ENCODE measurements at places on chromosomes 3 and 15. TPM values are rescaled to one million over a fixed set of nuclear protein-coding genes. Genes with fewer than 3 reads are reported as not detected.

The CILP gene
- not detected for total RNA-seq

The SLC6A11 gene
- total RNA-seq, result not detected

The IREB2 gene
- 36.2 TPM for total RNA-seq

The HIGD2B gene
- not detected for total RNA-seq

The CCDC54 gene
- total RNA-seq, result not detected

The CLDN18 gene
- total RNA-seq, result not detected

The ECE2 gene
- total RNA-seq, result 0.15 TPM

The HYPK gene
- 31.1 TPM for total RNA-seq

The TTLL13 gene
- not detected for total RNA-seq

The LMOD3 gene
- total RNA-seq, result not detected

The ESYT3 gene
- total RNA-seq, result not detected

The SLC9C1 gene
- total RNA-seq, result not detected

The PPP2R3A gene
- not detected for total RNA-seq

The ANKRD34C gene
- 0.93 TPM for total RNA-seq

DNA sequence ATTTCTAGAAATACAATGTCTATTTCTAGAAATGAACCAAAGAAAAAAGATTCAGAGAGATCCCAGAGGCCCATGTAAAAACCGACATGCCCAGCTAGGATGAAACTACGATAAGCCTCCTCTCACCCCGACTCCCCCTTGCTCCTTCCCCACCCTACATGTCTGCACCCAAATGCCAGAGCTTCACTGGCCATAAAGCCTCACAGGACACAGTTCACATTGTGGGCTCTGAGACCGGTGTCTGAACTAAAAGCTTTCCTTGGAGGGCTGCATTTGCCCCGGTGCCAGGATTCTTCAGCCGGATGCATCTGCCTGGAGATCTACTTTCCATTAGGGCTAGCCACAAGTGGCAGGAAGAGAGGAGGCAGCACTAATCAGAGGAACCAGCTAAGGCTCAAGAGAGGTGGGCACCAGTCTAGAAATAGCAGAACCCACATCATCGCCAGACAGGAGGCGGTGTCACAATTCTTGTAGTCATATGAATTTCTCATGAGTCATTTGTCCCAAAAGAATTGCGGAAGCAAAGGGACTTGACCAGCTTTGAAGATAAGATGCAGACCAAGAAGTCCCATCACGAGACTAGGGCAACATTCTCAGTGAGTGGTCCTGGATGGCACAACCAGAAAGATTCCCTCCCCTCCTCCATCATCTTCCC lies 353.6 kb downstream of the NTRK3 start:
- DNase-seq, result no peak

GRCh38 chr3:171315919-171316318 lies 144.3 kb downstream of the TNIK start:
- DNase-seq, result no peak

DNA sequence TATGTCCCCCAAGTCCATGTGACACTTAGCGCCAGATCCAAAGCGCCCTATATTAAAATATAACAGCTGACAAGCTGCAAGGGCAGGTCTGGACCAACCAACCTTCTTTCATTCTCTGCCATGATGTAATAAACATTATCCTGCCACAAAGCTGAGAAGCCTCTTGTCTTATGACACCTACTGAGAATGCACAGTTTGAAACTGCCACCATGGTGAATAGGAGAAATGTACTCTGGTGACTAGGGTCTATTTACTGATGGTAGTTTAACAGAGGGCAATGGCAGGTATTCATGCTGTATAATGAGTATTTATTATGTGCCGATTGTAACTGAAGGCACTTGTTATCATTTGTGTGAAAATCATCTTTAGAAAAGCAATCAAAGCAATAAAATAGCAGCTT lies 634.0 kb downstream of the OTOL1 start:
- DNase-seq, result no peak

- DNase-seq, result no peak
Measured at GRCh38 chr3:128725547-128726022, 398 bp upstream of the RAB7A start.

DNA sequence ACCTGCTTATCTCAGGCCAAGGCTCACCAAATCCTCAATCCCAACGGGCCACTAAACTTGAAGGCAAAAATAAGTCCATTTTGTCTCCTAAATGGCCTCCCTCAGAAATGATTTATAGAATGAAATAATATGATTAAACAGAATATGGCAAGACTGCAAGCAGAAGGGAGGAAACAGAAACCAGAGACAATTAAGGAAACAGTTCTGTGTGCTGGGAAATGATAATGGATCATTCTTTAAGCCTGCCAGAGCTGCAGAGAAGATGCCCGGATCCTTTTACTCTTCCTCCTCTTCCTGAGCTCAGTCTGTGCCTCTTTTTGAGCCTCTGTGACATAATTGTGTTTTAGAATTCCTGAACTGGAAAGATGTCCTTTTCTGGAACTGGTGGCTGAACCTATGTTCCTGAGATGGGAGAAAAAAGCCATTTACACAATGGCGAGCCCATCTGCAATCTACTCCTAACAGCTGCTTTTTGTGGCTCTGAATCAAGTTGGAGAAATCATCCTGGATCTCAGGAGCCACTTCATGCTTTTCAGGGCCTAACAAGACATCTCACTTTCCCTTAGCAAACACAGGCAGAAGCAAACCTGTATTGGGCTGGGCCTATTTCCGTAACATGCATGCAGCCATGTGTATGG lies 2.8 kb upstream of the ABHD2 start:
- DNase-seq, result no peak

DNA sequence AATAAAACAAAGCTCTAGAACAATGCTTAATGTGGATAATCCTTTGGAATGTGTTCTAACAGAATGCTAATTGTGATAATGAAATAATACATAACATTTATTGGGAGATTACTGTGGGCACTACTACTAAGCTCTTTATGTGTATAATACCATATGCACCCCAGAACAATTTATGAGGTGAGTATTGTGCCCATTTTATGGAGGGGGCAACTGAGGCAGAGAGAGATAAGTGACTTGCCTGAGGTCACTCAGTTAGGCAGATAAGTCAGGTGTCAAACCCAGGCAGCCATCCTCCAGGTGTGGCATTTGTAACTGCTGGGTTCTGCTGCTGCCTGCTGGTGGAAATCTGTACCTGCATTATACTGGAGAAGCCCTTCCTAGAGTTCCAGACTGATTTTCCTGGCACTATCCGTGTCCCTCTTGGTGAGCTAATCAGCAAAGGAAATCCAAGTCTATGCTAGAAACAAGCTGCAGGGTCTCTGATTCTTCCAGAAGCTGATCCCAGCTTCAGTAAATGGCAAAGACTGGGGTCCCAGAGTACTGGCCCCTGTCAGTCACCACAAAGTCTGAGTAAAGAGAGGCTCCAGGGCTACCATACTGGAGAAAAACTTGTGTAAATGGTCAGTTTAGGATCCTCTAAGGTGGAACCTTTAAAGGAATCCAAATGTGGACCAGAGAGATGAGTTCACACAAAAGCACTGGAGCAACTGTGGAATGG lies 22.6 kb upstream of the RBP1 start:
- peak; percentile 71 for DNase-seq

- DNase-seq, result no peak
Measured at GRCh38 chr3:14806641-14807263, 12.0 kb upstream of the FGD5 start.

GRCh38 chr15:28935316-28935715 lies 49.5 kb downstream of the APBA2 start:
- DNase-seq, result peak; percentile 77

GRCh38 chr3:78177780-78178179 lies 1137.9 kb downstream of the ROBO2 start:
- no peak for DNase-seq

- DNase-seq, result no peak
Measured at GRCh38 chr15:57196865-57197264, 179.4 kb upstream of the CGNL1 start.

- no peak for DNase-seq
Measured at GRCh38 chr3:176359211-176359610, 838.1 kb downstream of the TBL1XR1 start.

DNA sequence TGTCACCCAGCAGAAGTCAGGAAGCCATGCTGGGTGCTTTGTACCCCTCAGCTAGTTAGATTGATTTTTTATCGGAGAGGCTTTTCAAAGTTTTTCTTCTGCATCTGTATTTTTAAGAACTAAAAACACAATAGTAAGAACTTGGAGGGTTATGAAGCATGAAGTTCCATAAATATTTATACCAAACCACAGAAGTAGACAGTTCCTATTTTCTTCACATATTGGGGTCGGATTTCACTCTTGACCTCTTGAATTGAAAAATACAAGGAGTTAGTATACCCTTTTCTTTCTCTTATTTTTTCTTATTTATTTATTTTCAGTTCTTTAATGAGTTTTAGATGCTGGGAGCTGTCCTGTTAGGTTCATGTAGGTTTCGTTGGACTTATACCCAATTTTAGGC lies 35.1 kb downstream of the SLC25A26 start:
- DNase-seq, result peak; percentile 51

- DNase-seq, result no peak
Measured at GRCh38 chr3:120276767-120277166, 8.3 kb downstream of the GPR156 start.

GRCh38 chr15:44882499-44882968 lies 74.0 kb upstream of the TERB2 start:
- DNase-seq, result no peak

DNA sequence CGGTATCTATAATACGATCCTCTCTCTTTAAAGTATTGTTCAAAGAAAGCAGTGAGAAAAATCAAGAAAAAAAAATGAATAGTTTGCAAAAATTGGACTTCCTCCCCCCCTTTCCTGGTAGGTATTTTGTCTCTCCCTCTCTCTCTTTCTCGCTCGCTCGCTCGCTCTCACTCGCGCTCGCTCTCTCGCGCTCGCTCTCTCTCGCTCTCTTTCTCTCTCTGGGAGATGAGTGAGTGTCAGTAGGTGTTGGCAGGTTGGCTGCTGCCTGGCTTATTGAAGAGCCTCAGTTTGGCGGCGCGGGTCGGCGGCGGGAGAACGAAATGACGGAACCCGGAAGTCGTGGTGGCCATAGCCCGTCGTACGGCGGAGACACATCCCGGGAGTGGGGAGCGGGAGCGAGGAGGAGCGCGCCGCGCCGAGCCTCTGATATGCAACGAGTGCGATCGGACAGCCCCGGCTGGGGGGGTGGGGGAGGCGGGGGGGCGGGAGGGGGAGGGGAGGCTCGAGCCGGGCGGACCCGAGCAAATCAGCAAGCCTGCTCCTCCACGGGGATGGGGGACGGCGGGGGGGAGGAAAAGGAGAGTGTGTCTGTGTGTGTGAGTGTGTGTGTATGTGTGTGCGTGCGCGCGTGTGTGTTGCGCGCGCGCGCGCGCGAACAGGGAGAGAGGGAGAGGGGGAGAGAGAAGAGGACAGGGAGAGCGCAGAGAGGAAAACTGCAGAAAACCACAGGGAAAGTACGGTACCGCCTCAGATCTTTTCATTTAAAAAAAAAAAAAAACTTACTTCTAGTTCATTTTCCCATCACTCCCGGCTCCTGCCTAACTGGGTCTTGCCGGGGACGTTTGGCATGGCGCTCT lies at the start of gene MEIS2:
MEIS2 (minus strand) TSS at position 441 of the 857 bp plus-strand sequence. CDS start 1,083 bp downstream, outside the sequence.
- DNase-seq, result peak; percentile 94

DNA sequence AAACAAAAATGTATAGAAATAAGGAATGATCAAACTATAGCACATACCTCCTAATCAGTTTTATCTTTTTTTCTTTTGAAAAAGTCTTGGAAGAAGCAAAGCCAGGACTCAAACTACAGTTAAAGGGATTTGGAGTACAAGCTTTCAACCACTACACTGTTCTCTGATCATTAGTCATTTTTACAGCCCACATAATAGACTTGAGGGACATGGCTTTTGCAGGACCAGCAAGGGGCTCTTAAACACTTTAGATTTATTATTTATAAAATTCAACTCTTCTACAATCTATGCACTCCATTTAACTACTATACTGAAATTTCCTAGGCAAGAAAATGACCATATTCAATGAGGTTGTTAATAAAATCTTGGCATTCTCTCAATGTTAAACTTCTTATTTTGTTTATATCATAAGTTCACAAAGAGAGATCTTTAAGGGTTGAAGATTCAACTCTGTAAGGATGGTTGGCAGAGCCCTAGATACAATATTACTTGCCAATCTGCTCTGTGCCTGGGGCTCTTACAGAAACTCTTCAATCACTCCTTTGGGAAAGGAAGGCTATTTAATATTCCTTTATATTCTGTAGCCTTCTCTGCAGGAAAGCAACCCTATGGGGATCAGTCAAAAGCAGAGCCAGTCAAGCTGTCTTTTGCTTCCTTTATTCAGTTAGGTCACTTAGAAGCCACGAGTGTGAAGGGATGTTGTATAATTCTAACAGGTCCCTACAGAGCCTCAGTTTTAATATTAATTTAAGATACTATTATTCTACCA lies 557.7 kb upstream of the SGO1 start:
- DNase-seq, result no peak

- no peak for DNase-seq
Measured at GRCh38 chr3:123093696-123094095, 26.9 kb downstream of the PDIA5 start.

- DNase-seq, result peak; percentile 89
Measured at GRCh38 chr3:181700168-181701087, 11.3 kb upstream of the SOX2 start.

DNA sequence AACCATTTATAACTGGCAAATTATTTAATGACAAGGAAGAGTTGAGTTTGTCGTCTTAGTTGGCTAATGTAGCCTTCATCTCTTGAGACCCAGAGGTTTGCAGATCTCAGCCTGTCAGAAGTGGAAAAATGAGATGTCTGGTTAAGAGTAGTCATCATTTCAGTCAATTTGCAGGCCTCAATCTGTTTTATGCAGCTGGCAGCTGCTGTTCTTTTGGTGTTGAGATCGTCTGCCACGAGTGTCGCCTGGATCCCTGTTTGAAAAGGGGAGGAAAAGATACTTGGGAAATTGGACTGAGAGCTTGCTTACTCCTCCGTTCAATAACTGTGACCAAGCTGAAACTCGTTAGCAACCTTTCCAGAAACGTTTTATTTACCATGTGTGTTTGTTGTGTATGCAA lies 2.3 kb downstream of the PHLDB2 start:
- no peak for DNase-seq

GRCh38 chr3:149620291-149621020 lies 37.4 kb downstream of the WWTR1 start:
- DNase-seq, result no peak

GRCh38 chr15:71679793-71680353 lies 130.5 kb upstream of the NR2E3 start:
- DNase-seq, result no peak

- no peak for DNase-seq
Measured at GRCh38 chr3:184953401-184953800, 141.4 kb downstream of the VPS8 start.

- DNase-seq, result no peak
Measured at GRCh38 chr3:197598404-197598980, 42.7 kb upstream of the BDH1 start.
